ENCODE measurements at places on chromosomes 6 and 20.

GRCh38 chr20:63438121-63438520, 34.3 kb downstream of the KCNQ2 start:
- no peak for DNase-seq

DNA sequence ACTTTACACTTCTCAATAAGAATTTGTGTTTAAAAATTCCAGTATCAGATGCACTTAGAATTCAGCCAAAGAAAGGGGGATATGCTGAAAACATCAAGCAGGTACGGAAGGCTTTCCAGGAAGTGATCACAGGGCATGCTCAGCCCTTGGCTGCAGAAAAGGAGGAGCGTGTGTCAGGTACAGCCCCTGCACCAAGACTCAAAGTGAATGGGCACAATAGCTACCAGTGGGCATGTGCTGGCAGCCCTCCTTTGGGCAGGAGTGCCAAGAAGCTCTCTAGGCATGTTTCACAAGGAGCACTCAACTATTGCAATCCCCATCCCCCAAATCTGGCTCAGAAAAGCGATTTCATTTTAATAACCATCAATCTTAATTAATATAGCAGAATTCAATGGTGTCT, 298.8 kb downstream of the GMDS start:
- DNase-seq: no peak

DNA sequence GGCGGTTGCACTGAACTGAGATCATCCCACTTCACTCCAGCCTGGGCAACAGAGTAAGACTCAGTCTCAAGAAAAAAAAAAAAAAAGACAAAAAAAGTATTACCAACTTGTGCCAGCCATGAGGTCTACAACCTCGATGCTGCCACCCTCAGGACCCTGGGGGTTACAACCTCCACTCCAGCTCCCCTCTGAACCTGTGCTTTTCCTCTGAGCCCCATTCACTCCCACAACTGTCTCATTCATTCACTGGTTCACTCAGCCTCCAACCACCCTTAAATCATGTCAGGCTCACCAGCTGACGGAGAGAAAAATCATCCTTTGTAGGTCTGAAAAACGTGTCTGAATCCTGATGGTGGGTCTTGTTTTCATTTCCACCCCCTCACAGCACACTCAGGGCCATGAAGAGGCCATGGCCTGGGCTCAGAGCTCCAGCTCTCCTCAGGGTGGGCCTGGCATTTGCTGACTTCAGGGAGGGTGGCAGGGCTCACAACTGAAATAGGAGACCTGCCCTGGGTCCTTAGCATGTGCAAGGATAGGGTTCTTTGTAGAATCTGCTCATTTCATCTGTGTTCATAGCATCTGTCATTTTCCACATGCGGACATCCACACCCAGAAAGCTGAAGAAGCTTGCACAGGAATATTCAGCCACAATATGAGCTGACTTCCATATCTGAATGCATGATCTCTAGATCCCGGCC, 1.9 kb upstream of the ULBP1 start:
- DNase-seq: no peak

- DNase-seq: no peak
Measured at GRCh38 chr6:1070085-1070521, 241.8 kb upstream of the FOXQ1 start.

DNA sequence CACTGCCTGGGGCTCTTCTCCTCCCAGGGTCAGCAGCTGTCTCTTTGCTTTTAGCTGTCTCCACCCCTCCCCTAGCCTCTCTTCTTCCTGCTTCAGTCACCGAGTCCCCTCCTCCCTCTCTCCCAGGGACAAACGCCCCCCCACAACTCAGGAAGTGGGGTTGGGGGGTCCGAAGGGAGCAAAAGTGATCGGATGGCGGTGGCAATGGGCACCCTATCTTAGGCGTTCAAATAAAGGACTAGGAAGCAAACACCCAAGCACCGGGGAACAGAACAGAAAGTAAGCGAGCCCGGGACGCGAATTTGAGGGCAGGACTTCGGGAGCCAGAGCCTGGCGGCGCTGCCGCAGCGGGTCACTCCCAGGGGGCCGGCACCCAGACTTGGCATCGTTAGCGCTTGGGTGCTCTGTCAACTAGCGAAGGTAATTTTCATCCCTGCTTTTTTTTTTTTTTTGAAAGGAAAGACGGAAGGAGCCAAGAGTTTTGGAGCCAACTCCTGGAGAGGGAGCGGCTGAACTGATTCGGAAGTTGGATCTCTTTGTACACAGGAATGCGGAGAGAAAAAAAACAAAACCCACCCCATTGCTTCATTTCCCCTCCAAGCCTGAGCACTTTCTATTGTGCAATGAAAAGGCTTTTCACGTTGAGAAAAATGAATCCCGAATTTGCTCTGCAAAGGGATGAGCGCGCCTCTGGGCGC, 815 bp upstream of the ITPR3 start:
- DNase-seq: no peak

- DNase-seq: no peak
Measured at GRCh38 chr6:142846883-142847287, 98.1 kb downstream of the HIVEP2 start.

GRCh38 chr6:35302604-35303241, 5.1 kb downstream of the DEF6 start:
- no peak for DNase-seq

DNA sequence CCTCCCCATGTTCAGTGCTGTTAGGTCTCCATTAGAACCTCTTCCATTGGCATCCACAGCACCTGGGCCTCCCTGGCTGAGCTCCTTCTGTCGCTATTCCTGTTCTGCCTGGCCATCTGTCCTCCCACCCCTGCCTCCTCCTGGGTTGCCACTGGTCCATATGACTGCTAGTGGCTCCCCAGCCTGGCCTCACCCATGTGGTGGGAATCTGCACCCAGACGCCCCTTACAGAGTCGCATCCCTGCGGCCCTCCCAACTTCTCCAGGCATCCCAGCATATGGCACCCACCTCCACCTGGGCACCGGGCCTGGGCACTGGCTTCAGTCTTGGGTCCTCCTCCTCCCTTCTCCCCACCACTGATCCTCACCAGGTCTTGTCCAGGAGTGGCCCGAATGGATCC, 7.7 kb downstream of the CDC25B start:
- no peak for DNase-seq

DNA sequence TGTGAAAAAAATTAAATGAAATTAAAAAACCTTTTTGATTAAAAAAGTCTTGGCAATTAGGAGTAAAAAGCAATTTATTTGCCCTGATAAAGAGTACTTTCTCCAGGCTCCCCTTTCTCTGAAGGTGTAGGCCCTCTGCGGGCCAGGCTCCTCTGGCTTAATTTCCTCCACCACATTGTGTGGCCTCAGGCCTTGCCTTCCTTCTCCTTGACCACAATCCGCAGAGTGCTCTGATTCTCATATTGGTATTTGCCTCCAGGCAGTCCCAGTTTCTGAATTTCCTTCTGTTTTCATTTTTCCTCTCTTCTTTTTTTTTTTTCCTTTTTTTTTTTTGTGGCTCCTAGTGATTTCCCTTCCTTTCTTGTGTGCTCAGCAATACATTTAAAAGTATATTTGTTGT, 96.4 kb downstream of the AIG1 start:
- DNase-seq: no peak

GRCh38 chr20:58982406-58983114, 1.5 kb downstream of the NELFCD start:
- no peak for DNase-seq

DNA sequence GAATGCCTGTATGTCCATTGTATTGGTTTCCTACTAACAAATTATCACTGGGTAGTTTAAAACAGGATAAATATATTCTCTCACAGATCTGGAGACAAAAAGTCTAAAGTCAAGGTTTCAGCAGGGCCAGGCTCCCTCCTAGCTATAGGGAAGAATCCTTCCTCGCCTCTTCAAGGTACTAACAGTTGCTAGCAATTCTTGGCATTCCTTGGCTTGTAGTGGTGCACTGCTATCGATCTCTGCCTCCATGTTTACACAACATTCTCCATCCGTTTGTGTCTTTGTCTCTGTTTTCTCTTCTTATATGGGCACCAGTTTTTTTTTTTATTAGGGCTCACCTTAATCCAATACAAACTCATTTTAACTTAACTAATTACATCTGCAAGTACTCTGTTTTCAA, 48.9 kb downstream of the OR2B6 start:
- no peak for DNase-seq

GRCh38 chr20:51377132-51377531, 165.4 kb downstream of the NFATC2 start:
- DNase-seq: no peak

- DNase-seq: no peak
Measured at GRCh38 chr20:63947638-63948456, 8.4 kb downstream of the UCKL1 start.

GRCh38 chr6:14705841-14706377, 540.0 kb upstream of the JARID2 start:
- no peak for DNase-seq

DNA sequence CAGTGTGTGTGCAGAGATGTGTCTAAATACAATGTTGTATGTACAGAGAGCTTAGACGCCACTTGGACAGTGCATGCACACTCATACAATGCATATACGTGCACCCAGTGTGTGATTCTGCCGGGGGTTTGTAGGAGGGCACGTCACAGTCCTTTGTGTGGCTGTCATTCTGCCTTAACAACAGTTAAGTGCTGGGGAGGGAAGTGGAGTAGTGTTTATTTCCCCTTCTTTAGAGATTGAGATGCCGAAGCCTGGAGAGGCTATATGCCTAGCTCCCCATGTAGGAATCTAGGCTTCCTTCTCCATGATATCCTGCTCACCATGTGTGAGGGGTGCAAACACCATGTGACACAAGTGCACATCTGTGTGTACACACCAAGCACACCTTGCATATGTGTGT, 38.2 kb downstream of the MDFI start:
- no peak for DNase-seq

GRCh38 chr6:45691426-45691825, 313.7 kb upstream of the SUPT3H start:
- no peak for DNase-seq

DNA sequence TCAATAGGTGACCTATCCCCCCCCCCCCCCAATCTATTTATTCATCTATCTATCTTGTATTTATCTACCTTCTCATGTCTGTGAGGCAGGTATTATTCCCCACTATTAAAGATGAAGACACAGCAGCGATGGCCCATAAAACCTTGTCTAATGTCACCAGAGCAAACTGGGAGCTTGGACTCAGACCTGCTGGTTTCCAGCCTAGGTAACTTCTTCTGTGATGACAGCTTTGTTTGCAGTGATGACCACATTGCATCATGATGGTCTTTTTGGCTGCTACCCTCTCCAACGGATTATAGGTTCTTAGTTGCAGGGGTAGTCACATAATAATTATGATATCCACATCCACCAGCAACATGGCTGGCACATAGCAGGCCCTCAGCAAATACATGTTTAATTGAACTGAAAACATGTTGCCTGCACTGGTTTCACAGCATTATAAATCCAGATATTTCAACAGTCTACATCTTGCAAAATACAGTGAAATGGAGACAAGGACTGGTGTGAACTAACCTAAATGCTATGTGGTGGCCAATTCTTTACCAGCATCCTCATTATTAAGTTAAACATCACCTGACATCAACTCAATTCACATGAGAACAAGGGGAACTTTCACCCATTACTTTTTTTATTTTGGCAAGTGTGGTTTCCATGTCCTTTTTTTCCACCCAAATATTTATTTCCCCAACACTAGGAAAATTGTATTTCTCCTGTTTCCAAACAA, 712.5 kb upstream of the NRSN1 start:
- DNase-seq: no peak

GRCh38 chr6:140321891-140322290, 947.4 kb upstream of the CITED2 start:
- DNase-seq: no peak

DNA sequence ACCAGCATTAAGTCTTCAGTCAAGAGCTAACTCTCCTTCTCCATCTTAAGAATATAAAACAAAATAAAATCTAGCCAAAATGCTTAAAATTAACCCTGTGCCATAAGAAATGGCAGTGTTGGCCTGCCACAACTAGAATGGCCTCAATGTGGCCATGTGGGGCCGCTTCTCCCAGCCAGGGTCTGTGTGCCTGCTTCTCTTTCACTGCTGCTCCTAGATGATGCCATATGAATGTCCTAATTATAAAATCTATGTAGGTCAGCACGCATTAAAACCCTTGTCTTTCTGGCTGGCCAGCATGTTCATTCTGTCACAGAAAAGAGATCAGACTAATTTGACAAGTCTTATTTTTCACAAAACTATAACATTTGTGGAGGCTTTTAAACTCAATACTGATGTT, 102.6 kb downstream of the C6orf118 start:
- DNase-seq: no peak

DNA sequence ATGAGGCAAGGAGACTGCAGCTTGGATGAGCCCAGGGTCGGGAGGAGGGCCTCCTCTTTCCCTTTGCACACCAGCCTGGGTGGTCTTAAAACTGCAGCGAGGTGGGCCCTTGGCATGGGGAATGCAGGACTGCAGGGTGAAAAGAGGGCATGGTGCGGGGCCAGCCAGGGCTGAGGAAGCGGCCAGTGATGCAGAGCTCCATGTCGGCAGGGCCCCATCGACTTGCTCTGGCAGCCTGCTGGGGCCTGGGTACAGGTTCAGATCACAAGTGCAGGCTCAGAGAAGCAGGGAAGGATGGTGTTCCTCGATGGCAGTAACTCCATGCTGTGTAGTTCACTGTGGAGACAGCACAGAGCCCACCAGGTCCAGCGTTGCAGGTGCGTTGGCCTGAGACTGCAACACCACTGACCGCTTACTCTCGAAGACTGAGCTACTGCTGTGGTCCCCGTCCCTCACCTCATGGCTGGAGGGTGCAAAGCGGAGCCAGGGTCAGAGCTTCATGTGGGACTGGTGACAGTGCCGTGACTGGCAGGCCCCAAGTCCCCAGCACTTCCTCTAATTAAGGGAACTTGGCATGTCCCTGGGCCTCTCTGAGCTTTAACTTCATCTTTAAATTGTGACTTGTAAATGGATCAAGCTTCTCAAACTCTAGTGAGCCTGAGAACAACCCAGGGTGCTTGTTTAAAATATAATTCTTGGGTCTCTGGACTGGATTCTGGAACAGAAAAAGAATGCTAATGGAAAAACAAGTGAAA, 223.2 kb downstream of the SYNDIG1 start:
- no peak for DNase-seq

GRCh38 chr6:3759646-3760232, 8.2 kb upstream of the PXDC1 start:
- no peak for DNase-seq

Data from tibial nerve (tissue), 4 donors.